ENCODE measurements at places on chromosomes 5 and 9. TPM values are rescaled to one million over a fixed set of nuclear protein-coding genes. Genes with fewer than 3 reads are reported as not detected.
A peak's percentile ranks its signal among the peaks of the same experiment; 100 is the strongest.

Gene SPINK14
- total RNA-seq: not detected

Gene PHYHD1
- total RNA-seq: 0.54 TPM

Gene KIF24
- 6.1 TPM for total RNA-seq

Gene PCDHAC1
- total RNA-seq: not detected

Gene SAXO1
- total RNA-seq: not detected

Gene COL5A1
- 0.04 TPM for total RNA-seq

Gene COL15A1
- 0.11 TPM for total RNA-seq

Gene ARHGEF37
- total RNA-seq: 0.41 TPM

Gene UGT3A1
- total RNA-seq: not detected

Gene NFIL3
- 120 TPM for total RNA-seq

Gene OR1L6
- not detected for total RNA-seq

DNA sequence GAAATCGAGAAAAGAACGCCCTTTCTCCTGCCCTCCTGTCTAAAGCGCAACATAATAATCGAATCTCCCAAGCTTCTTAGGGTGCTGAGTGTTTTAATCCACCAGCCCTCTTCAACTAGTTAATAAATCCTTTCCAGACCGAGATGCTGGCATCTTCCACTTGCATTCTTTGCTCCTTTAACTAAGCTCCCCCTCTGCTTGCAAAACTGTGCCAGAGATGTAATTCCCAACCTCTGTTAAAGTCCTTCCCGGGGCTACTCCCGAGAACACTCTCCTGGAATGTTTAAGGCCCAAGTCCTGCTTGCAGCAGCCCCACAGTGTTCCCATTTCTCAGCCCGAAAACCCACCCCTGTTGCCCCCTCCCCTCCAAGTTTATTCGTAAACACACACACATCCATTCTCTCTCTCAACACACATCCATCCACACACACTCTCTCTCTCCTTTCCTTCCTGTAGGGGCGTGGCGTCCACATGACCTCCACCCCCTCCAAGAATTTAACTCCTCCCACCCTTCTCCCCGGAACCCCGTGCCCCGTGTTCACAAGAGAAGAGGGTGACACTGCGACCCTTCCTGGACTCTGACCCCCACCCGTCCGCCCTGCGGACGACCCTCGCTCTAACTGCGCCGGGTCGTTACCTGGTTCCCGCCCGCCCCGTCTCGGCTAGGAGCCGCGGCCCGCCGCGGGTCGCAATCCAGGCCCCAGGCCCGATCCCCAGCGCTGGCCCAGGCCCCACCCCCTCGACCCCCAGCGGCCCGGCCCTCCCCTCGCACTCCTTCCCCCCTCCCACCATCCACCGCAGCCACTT is 7.0 kb upstream of the MGAT1 start:
- DNase-seq: peak; percentile 94

DNA sequence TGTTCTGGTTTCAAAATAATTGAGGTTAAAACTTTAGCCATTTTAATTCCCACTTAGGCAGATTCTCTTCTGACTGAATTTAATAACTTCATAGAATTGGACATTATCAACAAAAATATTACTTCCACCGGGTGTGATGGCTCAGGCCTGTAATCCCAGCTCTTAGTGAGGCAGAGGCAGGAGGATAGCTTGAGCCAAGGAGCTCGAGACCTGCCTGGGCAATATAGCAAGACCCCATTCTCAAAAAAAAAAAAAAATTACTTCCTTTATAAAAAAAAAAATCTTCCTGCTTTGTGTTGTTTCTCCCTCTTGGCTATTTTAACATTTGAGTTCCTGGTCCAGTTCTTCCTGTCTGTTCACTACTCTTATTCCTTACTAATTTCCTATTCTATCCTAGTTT is 18.0 kb downstream of the APC start:
- no peak for DNase-seq

GRCh38 chr5:2094616-2094995 is 211.9 kb upstream of the IRX4 start:
- no peak for DNase-seq

- DNase-seq: peak; percentile 58
These were observed 560 bp downstream of the DOCK2 start for GRCh38 chr5:169637549-169638121.

- no peak for DNase-seq
These were observed 22.5 kb downstream of the SLC35D2 start for GRCh38 chr9:96360976-96361375.

DNA sequence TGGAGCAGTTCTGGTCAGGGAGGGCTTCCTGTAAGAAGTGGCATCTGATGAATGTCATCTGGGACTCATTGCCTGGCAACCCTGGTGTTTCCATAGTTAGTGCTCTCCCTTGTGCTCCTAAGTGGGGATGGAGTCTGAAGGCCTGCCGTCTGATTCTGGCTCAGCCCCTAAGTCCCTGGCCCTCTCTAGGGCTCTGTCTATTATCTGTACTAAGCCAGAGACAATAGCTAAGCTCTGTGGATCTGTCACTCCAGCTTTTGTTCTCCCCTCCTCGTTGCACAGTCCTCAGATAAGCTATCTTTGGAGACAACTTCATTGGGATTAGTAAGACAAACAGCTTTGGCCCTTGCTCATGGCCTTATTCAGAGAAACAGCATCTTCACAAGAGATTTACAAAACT is 30.6 kb upstream of the TTC1 start:
- no peak for DNase-seq

GRCh38 chr9:5442400-5443011 is 4.8 kb upstream of the PLGRKT start:
- DNase-seq: no peak

DNA sequence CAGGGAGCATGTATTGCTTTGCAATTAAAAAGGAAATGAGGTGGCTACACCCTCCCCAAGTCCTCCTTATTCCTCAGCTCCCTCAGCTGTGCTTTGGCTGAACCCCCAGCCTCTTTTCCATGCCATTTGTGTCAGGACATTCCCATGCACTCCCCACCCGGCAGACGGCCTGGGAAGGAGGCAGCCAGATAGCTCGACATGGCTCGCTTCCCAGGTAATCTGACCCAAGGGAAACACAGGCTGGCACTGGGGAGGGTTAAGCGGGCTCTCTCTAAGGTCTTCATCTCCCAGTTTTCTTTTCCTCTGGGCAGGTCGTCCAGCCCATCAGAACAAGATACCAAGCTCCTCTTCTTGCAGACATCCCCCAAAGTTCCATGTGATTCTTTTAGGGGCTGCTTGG is 31.2 kb downstream of the BTNL9 start:
- no peak for DNase-seq

GRCh38 chr5:74446725-74447241 is 193.7 kb downstream of the ENC1 start:
- no peak for DNase-seq

DNA sequence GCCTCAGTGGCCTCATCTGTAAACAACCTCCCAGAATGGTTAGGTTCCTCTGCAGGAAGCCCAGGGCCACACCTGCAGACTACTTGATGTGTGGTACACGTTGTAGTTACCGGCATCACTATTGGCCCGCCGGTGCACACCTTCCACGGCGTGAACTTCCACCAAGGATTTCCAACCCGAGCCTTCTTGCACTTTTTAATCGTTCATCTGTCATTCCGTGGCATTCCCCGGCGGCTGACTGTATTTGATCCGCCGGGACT is 5.3 kb upstream of the TRIM41 start:
- peak; percentile 68 for DNase-seq

DNA sequence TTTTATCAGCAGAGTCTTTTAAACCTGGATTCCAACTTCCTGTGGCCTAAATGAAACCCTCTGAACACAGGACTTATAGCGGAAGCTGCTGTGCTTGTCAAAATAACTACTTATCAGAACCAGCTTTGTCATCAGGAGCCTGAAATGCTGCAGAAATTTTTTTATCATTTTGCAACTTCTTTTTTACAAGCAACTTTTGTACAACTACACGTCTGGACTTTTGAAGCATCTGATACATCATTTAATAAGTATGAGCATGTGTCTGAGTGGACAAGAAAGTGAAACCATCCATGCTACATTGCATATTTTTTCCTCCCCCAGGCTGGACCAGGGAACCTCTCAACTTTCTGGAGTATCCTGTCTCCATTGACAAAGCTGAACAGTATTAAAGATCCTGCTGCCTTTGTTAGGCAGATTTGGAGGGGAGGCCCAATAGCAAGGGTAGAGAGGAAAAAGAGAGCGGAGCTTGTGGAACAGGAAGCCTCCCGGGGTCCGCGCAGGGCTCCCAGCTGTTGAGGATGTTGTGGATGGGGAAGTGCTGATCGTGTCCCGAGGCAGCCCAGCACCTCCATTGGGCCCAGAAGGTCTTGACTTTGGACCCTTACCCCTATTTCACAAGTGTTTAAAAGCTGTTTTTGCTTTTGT is 196.6 kb downstream of the MSX2 start:
- no peak for DNase-seq

DNA sequence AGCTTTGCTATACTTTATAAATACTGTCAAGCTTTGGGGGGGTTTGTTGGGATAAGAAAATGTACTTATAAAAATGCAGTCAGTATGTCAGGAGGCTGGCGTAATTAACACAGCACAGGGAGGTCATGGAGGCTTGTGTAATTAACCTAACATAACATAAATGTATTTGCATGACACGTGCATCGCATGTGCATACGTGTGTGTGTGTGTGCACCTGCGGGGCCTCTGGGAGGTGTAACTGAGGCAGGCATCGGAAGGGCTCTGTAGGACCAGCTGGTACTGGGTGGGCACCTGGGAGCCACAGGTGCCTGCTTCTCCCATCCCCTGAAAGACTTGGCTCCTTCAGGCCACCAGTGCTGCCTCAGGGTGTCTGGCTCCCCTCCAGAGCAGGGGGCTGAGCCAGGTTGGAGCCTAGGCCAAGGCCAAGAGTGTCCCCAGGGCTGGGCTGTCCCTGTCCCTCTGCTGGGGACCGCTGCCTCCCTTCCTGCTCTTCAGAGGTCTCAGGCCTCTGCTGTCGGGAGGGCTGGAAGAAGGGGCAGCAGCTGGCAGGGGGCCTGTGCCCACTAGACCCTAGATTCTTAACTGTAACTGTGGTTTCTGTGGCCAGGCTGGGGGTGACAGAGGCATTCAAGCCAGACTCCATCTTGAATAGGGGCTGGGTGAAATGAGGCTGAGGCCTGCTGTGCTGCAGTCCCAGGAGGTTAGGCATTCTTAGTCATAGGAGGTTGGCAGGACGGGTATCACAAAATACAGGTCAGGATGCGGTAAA is 9.0 kb downstream of the FCN2 start:
- DNase-seq: no peak

DNA sequence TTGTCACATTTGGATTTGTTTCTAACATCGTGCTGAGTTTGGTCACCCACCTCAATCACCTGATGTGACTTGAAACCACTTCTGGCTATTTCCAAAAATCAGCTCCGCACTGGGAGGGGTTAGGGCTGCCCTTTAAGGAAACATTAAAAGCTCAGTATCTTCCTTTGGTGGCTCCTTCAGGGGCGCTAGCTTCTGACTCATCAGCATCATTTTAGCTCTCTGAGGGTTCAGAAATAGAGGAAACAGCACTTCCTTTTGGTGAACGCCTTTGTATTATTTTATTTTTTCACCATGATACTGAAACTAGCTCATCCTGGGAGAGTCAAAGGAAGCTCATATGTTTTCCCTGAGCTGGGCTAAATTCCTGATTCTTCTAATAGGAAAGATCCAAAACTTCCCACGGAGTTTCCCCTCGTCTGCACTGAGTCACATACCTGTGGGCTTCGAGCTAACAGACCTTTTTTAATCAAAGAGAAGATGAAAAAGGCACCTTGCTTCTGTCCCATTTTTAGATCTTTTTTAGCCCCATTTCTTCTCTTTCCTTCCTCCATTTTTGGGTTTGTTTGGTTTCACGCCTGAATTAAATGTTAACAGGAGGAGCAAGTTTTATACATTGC is 48.2 kb downstream of the ROPN1L start:
- no peak for DNase-seq

- no peak for DNase-seq
These were observed 2015.9 kb upstream of the CDH9 start for GRCh38 chr5:29054282-29054681.

- DNase-seq: no peak
These were observed 3.4 kb downstream of the SQSTM1 start for GRCh38 chr5:179823937-179824744.

DNA sequence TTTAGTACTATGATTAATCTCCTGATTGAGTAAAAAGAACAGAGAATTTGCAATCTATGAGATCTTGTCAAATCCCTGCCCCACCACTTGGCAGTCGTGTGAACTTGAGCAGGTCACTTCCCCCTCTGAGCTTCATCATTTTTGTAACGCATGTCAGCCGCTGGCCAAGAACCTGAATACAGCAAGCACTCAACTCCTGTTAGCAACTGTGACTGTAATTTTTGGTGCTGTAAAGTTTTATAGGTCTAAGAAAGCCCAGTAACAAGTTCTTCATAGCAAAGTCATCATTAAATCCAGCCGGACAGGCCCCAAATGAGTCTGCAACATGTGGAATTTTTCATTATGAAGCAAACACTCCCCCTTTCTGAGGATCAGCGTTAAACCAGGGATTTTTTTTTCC is 49.4 kb downstream of the DRD1 start:
- no peak for DNase-seq

GRCh38 chr5:109105631-109106267 is 304.0 kb downstream of the PJA2 start:
- no peak for DNase-seq

DNA sequence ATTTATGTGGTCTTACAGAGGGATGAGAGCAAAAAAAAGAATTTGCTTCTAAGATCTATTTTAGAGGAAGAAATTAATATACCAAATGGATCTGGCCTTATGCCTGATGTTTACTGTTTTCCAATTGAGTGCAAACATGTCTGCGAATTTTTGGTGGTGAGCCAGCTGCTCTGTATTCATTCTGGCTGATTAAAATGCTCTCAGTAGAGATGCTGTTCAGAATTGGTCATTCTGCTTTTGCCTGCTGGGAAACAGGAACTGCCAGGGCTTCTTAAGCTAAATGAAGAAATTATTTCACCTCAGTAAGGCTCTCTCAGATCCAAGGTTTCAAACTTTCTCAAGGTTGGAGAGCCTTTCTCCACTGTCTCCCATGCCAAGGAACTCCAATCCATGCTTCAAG is 132.0 kb upstream of the SV2C start:
- no peak for DNase-seq

DNA sequence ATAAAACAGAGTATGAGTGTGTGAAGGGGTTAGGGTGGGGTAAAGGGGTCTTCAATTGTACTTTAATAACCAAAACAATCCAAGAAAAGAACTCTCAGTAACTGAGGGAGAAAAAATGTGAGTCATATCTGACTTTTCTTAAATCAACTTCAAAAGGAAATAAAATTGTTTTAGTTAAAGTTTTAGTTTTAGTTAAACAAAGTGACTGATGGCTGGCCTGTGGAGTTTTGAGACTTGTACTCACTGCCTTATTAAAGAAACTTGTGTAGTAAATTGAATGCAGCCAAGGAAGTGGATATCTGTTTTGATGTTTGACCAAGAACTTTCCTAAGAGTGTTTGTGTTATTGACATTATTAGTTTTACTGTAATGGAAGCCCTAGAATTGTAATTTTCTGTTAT is 2032.6 kb downstream of the MAT2B start:
- DNase-seq: no peak

GRCh38 chr5:181170237-181170825 is 22.9 kb downstream of the OR2V2 start:
- no peak for DNase-seq

All from activated naive CD4-positive, alpha-beta T cell treated with anti-CD3 and anti-CD28 coated beads, Interleukin-2, amount 50 U/mL, for 72 hours (primary cell).